ENCODE measurements at places on chromosomes 16 and 17.
A peak's percentile ranks its signal among the peaks of the same experiment; 100 is the strongest.

DNA sequence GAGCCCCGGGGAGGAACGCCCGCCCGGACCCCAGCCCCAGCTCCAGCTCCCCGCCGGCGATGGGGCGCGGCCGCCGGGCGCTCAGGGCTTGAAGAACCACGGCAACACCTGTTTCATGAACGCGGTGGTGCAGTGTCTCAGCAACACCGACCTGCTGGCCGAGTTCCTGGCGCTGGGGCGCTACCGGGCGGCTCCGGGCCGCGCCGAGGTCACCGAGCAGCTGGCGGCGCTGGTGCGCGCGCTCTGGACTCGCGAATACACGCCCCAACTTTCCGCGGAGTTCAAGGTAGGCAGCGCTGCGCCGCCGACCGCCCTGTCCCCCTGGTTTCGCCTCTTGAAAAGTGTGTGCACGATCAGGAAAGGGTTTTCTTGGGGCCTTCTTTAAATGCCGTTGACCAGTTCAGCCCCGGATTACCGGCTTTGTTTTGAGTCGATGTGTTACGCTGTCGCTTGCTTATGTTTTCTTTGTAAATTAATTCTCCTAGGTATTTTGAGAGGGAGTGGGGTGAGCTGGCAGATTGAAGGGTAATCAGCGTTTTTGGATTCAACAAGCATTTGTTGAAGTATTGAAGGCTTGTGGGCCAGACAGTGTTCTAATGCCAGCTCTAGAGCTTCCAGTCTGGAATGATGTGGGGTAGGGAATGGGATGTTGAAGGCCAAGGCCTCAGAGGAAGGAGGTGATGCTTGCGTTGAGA lies 681 bp downstream of the USP43 start:
- no peak for DNase-seq

- DNase-seq = no peak
Observed at GRCh38 chr16:30023586-30023985, 588 bp downstream of the C16orf92 start.

GRCh38 chr17:43846963-43847371 lies at the start of gene CD300LG:
CD300LG (plus strand) TSS chr17:43847176; CDS start chr17:43847217, 41 bp downstream.
- DNase-seq = no peak

- no peak for DNase-seq
Observed at GRCh38 chr16:52558448-52558847, 11.5 kb upstream of the TOX3 start.

DNA sequence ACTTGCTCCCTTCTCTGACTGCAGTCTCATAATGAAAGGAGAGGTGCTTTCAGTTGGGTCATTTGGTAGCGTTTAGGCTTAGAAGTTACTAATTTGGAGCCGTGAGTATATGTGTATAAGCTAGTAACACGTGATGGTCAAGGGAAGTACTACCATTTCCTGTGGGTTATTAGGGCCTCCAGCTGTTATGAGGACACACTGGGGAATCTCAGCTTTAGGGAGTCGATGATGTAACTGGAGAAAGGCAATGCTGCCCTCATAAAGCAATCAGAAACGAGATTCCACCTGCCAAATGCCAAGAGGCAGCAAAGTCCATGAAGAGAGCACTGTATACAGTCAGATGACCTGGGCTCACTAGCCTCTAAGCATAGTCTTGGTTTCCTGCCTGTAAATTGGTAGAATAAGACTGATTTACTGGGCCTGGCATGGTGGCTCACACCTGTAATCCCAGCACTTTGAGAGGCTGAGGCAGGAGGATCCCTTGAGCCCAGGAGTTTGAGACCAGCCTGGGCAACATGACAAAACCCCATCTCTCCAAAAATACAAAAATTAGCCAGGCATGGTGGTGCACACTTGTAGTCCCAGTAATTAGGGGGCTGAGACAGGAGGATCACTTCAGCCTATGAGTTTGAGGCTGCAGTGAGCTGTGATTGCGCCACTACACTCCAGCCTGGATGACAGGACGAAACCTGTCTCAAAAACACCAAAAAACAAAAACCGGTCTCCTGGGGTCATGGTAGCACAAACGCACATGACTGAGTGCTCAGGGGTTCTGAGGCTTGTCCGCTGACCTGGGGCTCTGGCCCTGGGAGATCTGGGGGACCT lies 53.0 kb downstream of the SF3B3 start:
- DNase-seq = no peak

DNA sequence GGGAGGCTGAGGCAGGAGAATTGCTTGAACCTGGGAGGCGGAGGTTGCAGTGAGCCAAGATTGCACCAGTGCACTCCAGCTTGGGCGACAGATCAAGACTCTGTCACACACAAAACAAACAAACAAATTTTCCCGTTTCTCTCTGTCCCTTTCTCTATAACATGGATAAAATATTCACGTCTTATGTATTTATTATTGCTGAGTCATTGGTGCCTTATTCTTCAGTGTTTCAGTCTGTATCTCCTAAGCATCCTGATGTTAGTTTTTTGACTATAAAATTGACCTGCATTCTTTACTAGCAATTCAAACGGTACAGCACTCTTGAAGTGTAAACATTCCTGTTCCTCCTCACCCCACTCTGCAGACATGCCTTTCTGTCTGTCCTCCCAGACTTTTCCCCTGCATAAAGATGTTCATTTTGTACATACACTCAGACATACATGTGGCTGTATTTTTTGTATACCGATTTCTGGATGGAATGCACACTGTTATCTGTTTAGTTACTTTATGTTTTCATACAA lies 16.4 kb downstream of the DHODH start:
- no peak for DNase-seq

DNA sequence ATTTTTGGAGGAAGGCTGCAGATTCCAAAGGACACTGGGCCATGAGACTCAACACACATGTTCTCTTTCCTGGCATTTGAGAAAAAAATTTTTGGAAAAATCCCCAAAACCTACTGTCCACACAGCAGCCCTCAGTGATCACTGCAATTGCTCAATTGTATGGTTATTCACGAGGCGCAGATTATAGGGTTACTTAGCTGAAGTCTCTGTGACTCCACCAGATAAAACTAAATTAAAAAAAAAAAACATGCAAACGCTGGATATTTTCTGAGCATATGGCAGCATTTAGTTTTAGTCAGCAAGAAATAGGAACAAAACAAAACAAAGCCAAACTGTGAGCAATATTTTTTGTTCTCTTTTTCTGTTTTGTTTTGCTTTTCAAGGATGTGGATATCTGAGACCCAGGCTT lies 83.8 kb upstream of the FAM20A start:
- DNase-seq = peak; percentile 56

GRCh38 chr16:24414534-24414933 lies 124.8 kb upstream of the RBBP6 start:
- DNase-seq = no peak

- DNase-seq = no peak
Observed at GRCh38 chr17:80089762-80090161, 11.6 kb upstream of the GAA start.

DNA sequence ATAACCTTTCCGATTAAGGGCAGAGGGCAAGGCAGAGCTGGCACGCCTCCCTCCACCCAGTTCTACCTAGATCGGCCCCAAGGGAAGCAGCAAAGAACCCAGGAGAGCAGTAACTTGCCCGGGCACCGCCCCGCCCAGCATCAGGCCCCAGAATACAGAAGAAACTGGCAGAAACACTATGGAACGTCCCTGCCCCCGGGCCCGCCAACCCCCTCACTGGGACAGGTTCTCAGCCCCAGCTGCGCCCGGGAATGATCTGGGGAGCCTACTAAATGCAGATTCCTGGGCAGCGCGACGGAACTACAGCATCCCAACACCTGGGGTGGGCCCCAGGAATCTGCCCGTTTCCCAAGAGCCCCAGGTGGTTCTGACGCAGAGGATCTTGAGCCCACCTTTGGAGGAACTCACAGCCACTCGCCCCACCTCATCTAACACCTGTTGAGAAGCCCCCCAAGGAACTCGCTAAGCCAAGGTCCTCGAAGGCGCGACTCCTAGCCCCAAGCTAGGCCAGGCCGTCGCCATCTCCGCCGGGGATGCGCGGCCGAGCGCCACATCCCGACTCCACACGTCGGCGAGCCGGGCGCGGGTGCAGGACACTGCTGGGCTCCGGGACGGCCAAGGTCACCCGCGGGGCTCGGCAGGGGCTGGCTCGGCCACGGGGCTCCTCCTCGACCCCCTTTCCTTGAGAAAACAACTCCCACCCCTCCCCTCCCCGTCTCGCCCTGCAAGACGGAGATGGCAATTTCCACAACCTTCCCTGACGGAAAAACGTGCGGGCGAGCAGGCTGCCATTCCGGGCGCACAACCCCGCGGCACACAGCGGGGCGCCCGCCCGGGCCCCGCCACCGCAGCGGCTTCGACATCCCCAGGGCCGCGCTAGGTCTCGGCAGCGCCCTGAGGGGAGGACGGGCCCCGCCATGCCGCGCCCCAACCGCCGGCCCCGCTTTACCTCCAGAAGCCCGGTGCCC lies 913 bp downstream of the CDIP1 start:
- DNase-seq = peak; percentile 25

DNA sequence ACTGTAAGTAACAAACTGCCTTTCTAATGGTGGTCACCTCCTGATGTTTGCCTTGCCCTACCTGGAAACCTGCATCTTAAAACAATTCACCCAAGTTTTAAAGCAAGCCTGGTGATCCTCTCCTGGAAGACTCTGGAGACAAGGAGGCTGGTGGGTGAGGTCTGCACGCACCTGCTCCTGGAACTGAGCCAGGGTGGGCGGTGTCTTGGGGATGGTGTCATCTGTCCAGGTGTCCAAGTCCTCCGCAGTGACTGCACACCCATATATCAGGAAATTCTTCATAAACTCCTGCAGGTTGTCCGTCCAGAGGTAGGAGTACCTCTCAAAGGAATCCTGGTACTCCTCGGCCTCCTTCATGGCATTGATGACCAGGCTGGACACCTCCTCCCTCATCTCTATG lies 44.9 kb downstream of the DNAH17 start:
- DNase-seq = no peak

DNA sequence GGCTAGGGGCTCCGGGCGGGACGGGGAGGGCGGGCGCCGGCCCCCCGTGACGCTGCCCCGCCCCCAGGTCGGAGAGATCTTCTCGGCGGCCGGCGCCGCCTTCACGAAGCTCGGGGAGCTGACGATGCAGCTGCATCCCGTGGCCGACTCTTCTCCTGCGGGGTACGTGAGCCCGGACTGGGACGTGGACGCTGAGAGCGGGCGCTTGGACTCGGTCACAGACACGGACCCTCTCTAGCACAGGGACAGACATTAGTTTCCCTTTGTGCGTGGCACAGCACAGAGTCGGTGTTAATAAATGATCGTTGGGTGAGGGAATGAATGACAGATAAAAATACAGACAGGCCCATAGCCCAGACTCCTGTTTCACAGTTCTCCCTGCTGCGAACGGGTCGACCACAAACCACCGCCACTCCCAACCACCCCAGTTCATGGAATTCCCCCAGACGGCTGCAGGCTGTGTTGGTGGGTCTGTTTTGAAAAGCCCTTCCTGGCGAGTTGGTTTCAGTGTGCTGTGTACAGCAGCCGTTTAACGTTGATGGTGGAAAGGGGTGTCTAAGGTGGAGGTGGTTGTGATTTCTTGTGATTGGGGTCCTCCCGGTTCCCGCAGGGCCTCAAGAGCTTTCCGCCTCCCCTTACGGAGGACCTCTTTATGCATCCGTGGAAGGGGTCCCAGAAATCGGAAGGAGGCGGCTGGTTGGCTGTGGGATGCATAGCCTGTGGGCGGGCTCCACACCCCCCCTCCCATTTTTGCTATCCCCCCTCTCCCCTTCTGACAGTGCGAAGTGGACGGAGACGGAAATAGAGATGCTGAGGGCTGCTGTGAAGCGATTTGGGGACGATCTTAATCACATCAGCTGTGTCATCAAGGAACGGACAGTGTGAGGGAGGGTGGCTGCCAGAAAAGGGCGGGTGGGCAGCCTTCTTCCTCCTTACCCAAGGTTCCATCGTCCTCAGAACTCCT lies 2.9 kb downstream of the RNASEK start:
- no peak for DNase-seq

GRCh38 chr16:78510496-78510895 lies 411.0 kb downstream of the WWOX start:
- no peak for DNase-seq

GRCh38 chr16:29231244-29231643 lies 175.3 kb downstream of the NPIPB11 start:
- no peak for DNase-seq

DNA sequence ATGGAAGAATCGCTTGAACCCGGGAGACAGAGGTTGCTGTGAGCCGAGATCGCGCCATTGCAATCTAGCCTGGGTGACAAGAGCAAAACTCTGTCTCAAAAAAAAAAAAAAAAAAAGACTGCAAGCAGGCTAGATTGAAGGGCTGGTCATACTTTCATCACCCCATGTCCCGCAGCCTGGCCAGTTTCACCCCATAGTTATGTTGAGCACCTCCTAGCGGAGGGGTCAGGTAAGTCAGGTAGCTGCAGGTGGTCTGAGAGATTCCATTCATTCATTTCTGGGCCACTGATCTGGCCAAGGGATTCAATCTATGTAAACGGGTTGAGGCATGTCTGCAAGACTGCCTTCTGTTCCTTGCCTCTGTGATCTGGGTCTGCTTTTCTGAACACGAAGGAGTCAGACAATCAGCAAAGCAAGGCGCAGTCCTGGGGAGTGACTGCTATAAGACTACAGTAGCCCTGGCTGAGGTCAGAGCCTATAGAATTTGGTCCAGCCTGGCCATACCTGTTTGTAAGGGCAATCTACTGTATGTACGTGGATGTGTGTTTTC lies 23.6 kb upstream of the BPTF start:
- no peak for DNase-seq

DNA sequence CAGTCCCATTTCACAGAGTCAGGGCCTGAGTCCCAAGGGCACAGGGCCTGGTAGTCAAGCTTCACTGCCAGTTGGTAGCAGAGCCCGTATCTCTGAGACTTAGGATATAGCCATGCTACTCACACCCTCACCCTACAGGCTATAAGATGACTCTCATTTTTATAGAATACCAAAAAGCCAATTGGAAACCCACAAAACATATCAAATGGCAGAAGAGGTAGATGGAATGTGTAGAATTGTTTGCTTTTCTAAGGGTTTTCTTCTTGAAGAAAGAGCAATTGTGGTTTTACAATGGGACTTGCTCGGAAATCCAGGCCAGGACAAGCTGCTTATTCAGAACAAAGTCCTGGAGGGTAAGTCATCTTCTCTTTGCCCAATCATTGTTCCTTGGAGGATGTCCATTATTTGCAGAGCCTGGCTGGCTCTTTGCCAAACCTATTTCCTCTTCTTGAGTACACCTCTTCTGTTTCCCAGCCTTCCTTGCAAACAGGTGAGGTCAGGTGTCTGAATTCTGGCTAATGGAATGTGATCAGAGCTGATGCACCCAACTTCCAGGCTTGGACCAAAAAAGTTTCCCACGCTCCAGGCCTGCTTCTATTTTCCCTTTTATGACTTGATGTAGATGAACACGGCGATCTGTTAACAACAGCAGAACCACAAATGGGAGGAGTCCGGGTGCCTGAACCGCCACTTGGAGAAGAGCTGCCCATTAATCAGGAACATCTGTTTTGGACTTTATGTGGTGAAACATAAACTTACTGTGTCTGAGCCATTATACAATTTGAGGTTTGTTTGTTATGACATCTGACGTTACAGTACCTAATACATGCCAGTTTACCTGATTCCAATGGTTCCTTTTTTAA lies 16.9 kb upstream of the CCL22 start:
- no peak for DNase-seq

DNA sequence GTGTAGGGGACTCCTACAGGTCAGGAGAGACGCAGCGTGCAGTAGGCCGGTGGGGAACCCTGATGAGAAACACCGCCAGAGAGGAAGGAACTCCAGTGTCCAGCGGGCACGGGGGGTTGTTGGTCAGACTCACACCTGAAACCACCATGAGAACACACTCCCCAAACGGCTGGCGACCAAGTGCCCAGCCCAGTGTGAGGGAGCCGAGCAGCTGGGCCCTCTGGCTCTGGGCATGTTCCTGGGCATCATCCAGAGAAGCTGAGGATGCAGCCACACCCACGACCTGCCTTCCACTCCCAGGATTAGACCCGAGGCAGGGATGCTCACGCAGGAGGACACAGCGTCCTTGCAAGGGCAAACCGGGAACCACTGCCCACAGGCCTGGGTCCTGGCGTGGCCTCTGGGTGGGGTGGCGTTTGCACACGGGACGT lies 108.3 kb upstream of the ZNF750 start:
- DNase-seq = no peak

Measured in muscle of arm (tissue), 14 donors.